Neural progenitor cell (in vitro differentiated cells): ENCODE measurements at places on chromosomes 3 and 15.

GRCh38 chr15:92141607-92142006 lies 252.1 kb upstream of the ST8SIA2 start:
- no peaks in the 10 kb centered on the region for H3K27me3 ChIP-seq
- no peak overlapping the region for H3K4me3 ChIP-seq
- no peak overlapping the region for H3K27ac ChIP-seq
- DNase-seq, result no peak

- H3K4me1 ChIP-seq, result no peaks in the 10 kb centered on the region
- H3K36me3 ChIP-seq, result no peaks in the 10 kb centered on the region
- no peak for DNase-seq
These were observed 7.7 kb upstream of the KY start for GRCh38 chr3:134658555-134658954.

DNA sequence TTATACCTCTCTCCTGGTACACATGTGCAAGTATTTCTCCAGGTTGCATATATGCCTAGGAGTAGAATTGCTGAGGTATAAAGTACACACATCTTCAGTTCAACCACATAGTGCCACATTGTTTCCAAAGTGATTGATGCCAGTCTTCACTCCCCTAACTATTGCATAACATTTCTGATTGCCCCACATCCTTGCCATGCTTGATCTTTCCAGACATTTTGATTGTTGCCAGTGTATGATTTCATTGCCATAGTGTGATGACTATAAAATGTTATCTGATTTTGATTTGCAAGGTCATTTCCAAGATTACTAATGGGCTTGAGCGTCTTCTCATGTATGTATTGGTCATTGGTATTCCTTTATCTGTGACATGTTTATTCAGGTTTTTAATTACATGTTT lies 61.1 kb upstream of the MLF1 start:
- no peak for DNase-seq
- no peaks in the 10 kb centered on the region for H3K27me3 ChIP-seq
- no peaks in the 10 kb centered on the region for H3K36me3 ChIP-seq
- H3K4me1 ChIP-seq, result no peaks in the 10 kb centered on the region

DNA sequence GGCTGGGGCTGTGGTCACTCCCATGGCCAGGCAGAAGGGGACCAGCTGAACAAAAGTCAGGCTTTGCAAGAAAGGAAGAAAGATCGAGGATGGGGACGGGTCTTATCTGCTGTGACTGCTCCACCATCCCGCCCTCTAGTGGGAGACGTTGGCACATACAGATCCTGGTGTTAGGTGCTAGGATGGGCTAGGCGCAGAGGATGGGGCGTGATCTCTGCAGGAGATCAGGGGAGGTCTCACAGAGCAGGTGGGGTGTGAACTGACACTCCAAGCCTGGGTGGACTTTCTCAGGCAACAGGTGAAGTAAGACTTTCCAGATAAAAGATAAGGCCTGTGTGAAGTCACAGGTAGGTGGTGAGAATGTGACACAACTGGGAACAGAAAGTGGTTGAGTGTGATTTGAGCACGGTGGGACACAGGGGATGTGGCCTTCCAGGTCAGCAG lies 141.9 kb upstream of the SMAD3 start:
- no peaks in the 10 kb centered on the region for H3K4me1 ChIP-seq
- no peak overlapping the region for H3K4me3 ChIP-seq
- DNase-seq, result peak; percentile 72
- no peaks in the 10 kb centered on the region for H3K36me3 ChIP-seq
- H3K27me3 ChIP-seq, result no peaks in the 10 kb centered on the region

- H3K27me3 ChIP-seq, result no peaks in the 10 kb centered on the region
- H3K27ac ChIP-seq, result no peak overlapping the region
- H3K4me1 ChIP-seq, result peaks cover 8% of the 10 kb centered on the region
- H3K4me3 ChIP-seq, result no peak overlapping the region
These were observed 279.7 kb upstream of the GOLGA6L4 start for GRCh38 chr15:83955806-83956265.

GRCh38 chr3:65641045-65641444 lies 397.7 kb downstream of the MAGI1 start:
- no peaks in the 10 kb centered on the region for H3K36me3 ChIP-seq
- peak; percentile 53 for DNase-seq
- no peaks in the 10 kb centered on the region for H3K27me3 ChIP-seq
- peaks cover 35% of the 10 kb centered on the region for H3K4me1 ChIP-seq
- peak overlapping the region; percentile 2 for H3K27ac ChIP-seq

DNA sequence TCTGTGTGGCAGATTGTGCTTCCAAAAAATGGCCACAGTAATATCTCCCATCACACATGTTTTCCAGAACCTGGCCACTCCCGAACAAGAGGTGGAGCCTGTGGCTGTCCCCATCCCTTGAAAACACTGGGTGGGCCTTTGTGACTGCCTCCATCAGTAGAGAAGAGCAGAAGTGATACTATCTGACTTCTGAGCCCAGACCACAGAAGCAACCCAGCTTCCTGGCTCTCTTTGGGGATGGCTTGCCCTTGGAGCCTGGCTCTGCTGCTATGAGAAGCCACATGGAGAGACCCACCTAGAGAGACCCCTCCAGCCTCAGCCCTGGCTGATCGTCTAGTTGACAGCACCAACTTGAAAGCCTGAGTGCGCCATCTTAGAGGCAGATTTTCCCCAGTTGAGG lies 39.8 kb upstream of the CMTM8 start:
- no peak overlapping the region for H3K4me3 ChIP-seq
- no peaks in the 10 kb centered on the region for H3K27me3 ChIP-seq
- H3K36me3 ChIP-seq, result no peaks in the 10 kb centered on the region
- H3K27ac ChIP-seq, result no peak overlapping the region
- no peak for DNase-seq
- no peaks in the 10 kb centered on the region for H3K4me1 ChIP-seq

GRCh38 chr3:10224794-10225665 lies 23.2 kb upstream of the TATDN2 start:
- H3K4me3 ChIP-seq, result no peak overlapping the region
- H3K4me1 ChIP-seq, result no peaks in the 10 kb centered on the region
- H3K27ac ChIP-seq, result no peak overlapping the region
- peak; percentile 78 for DNase-seq

DNA sequence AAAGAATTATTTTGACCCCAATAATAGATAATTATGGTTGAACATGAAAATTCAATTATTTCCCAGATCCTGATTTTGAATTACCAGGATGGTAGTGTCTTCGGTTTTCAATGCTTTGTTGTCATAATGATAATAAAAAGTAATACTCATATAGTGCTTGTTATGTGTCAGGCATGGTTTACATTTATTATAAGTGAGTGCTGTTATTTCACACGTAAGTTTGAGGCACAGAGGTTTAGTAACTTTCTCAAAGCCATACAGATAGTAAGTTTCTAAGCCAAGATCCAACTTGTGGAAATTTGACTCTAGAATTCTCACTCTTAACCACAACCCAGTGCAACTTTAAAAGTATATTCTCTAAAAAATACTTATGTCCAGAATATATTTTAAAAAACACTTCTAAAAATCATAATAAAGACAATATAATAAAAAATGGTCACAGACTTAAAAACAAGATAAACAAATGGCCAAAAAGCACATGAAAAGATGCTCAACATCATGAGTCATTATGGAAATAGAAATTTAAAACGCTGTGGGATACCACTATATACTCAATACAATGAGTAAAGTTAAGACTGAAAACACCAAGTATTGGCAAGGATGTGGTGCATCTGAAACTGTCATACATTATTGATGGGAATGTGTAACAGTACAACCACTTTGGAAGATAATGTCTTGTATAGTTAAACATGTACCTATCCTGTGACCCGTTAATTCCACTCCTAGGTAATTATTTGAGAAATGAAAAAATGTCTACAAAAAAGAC lies 45.2 kb downstream of the SPRED1 start:
- no peak overlapping the region for H3K4me3 ChIP-seq
- H3K27me3 ChIP-seq, result no peaks in the 10 kb centered on the region
- no peaks in the 10 kb centered on the region for H3K4me1 ChIP-seq
- no peak for DNase-seq
- H3K36me3 ChIP-seq, result peaks cover 8% of the 10 kb centered on the region
- H3K27ac ChIP-seq, result no peak overlapping the region

- no peaks in the 10 kb centered on the region for H3K36me3 ChIP-seq
- peaks cover 3% of the 10 kb centered on the region for H3K4me1 ChIP-seq
- H3K27me3 ChIP-seq, result no peaks in the 10 kb centered on the region
- no peak overlapping the region for H3K27ac ChIP-seq
- H3K4me3 ChIP-seq, result no peak overlapping the region
These were observed 57.9 kb upstream of the SAMMSON start for GRCh38 chr3:69941439-69942176.

GRCh38 chr3:109225516-109225915 lies 89.0 kb downstream of the C3orf85 start:
- H3K4me3 ChIP-seq, result no peak overlapping the region
- no peaks in the 10 kb centered on the region for H3K27me3 ChIP-seq
- no peak overlapping the region for H3K27ac ChIP-seq
- H3K36me3 ChIP-seq, result no peaks in the 10 kb centered on the region

DNA sequence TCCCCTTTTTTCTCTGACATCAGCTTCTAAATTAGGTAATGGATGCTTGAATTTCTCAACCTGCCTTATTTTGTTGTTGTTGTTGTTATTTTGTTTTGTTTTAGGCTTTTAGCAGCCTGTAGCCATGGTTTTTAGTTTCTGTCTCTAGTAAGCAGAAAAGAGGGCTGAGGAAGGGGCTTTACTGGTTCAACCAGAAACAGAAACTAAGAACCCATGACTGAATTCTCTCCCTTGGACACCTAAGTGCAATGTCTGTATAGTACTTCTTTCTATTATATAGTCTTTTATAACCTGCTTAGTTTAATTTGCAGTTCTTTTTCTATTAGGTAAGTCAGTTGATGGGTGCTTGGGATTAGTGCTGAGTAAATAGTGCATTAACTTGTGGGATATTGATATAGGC lies 129.0 kb downstream of the BBX start:
- H3K36me3 ChIP-seq, result peaks cover 9% of the 10 kb centered on the region
- H3K27ac ChIP-seq, result no peak overlapping the region
- H3K27me3 ChIP-seq, result no peaks in the 10 kb centered on the region
- no peaks in the 10 kb centered on the region for H3K4me1 ChIP-seq
- no peak overlapping the region for H3K4me3 ChIP-seq

DNA sequence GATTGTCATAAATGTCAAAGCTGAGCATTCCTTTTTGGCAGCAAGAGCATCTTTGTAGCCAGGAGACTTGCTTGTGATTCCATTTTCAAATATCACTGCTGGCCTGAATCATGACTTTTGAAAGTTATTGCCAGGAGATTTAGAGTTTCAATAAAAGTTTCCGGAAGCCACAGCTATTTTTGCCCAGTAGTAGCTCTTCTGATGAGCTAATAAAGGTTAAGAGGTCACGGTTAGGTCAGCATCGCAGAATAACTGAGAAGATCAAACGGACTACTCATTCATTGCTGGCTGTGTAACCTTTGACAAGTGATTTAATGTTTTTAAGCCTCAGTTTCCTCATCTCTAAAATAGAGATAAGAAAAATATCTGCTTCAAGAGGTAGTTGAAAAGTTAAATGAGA lies 105.1 kb upstream of the ETV5 start:
- H3K4me1 ChIP-seq, result peaks cover 26% of the 10 kb centered on the region
- H3K4me3 ChIP-seq, result no peak overlapping the region
- no peak overlapping the region for H3K27ac ChIP-seq
- no peak for DNase-seq
- H3K36me3 ChIP-seq, result no peaks in the 10 kb centered on the region

GRCh38 chr3:44337248-44337785 lies 1.2 kb upstream of the TCAIM start:
- no peaks in the 10 kb centered on the region for H3K36me3 ChIP-seq
- no peaks in the 10 kb centered on the region for H3K27me3 ChIP-seq
- peaks cover 23% of the 10 kb centered on the region for H3K4me1 ChIP-seq
- no peak overlapping the region for H3K27ac ChIP-seq

DNA sequence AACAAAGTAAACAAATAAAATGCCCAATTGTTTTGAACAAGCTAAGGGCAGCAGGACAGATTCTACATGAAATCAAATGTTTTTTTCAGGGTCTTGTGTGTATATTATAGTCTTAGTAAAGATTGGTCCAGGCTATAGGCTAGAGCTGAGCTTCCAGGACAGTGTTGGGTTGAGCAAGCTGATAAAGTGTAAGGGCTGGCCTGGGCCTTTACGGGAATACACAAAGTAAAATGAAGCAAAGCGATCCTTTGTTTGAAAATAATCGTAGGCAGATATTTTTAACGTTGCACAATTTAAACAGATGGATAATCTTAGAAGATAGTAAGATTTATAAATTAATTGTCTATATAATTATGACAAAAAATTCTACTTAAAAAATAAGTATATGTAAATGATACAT lies 1204.6 kb downstream of the OTOL1 start:
- DNase-seq, result no peak
- no peak overlapping the region for H3K4me3 ChIP-seq
- no peaks in the 10 kb centered on the region for H3K36me3 ChIP-seq
- no peaks in the 10 kb centered on the region for H3K4me1 ChIP-seq

GRCh38 chr3:195257454-195258448 lies 13.2 kb downstream of the XXYLT1 start:
- peaks cover 28% of the 10 kb centered on the region for H3K4me1 ChIP-seq
- H3K4me3 ChIP-seq, result no peak overlapping the region
- no peak overlapping the region for H3K27ac ChIP-seq

GRCh38 chr15:77811270-77811669 lies 178.6 kb upstream of the LINGO1 start:
- no peaks in the 10 kb centered on the region for H3K36me3 ChIP-seq
- peaks cover 35% of the 10 kb centered on the region for H3K4me1 ChIP-seq
- H3K27me3 ChIP-seq, result no peaks in the 10 kb centered on the region
- no peak overlapping the region for H3K4me3 ChIP-seq
- H3K27ac ChIP-seq, result no peak overlapping the region

GRCh38 chr3:49650177-49650576 lies 24.0 kb upstream of the APEH start:
- no peaks in the 10 kb centered on the region for H3K36me3 ChIP-seq
- DNase-seq, result no peak
- H3K4me3 ChIP-seq, result no peak overlapping the region
- H3K27ac ChIP-seq, result no peak overlapping the region

DNA sequence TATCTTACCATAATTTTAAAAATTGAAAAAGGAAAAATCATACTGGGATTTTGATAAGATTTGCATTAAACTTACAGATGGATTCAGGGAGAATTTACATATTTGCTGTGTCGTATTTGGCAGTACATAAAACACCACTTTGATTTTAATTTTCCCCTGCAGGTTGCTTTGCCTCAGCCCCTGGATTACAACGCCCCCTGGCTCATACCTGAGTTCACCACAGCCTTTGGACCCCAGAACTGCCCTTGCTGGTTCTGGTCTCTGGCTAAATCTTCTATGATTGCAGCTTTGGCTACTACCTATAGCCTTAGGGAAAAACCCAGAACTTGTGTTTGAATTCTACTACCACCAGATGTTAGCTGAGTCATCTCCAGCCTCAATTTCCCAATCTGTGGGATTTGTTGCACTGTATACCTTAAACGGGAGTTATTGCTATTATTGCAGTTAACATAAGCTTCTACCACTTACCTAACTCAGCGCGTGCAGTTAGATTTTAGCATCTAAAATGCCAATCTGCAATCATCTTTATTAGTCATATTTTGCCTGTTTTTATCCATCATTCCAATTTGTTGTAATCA lies 315.7 kb upstream of the GADL1 start:
- DNase-seq, result peak; percentile 39
- no peaks in the 10 kb centered on the region for H3K4me1 ChIP-seq
- no peaks in the 10 kb centered on the region for H3K27me3 ChIP-seq
- H3K27ac ChIP-seq, result no peak overlapping the region
- H3K4me3 ChIP-seq, result no peak overlapping the region
- no peaks in the 10 kb centered on the region for H3K36me3 ChIP-seq

GRCh38 chr15:31195871-31196270 lies 94.3 kb upstream of the TRPM1 start:
- H3K27me3 ChIP-seq, result no peaks in the 10 kb centered on the region
- H3K4me1 ChIP-seq, result peaks cover 2% of the 10 kb centered on the region
- H3K4me3 ChIP-seq, result no peak overlapping the region
- no peak overlapping the region for H3K27ac ChIP-seq
- H3K36me3 ChIP-seq, result no peaks in the 10 kb centered on the region

- no peaks in the 10 kb centered on the region for H3K4me1 ChIP-seq
- no peak for DNase-seq
- no peaks in the 10 kb centered on the region for H3K36me3 ChIP-seq
- no peak overlapping the region for H3K27ac ChIP-seq
These were observed 513.0 kb downstream of the NTRK3 start for GRCh38 chr15:87743562-87743961.
